Fibroblast of skin of left quadriceps (primary cell): ENCODE measurements at places on chromosomes 11 and 22.

- no peak for DNase-seq
Measured at GRCh38 chr11:120601536-120601935, 90.0 kb downstream of the GRIK4 start.

GRCh38 chr22:35054064-35054463, 11.9 kb upstream of the ISX start:
- DNase-seq: no peak

GRCh38 chr22:23591201-23591791, 11.2 kb upstream of the IGLL1 start:
- peak; percentile 5 for DNase-seq

- DNase-seq: no peak
Measured at GRCh38 chr11:67482275-67482826, 475 bp upstream of the AIP start.

DNA sequence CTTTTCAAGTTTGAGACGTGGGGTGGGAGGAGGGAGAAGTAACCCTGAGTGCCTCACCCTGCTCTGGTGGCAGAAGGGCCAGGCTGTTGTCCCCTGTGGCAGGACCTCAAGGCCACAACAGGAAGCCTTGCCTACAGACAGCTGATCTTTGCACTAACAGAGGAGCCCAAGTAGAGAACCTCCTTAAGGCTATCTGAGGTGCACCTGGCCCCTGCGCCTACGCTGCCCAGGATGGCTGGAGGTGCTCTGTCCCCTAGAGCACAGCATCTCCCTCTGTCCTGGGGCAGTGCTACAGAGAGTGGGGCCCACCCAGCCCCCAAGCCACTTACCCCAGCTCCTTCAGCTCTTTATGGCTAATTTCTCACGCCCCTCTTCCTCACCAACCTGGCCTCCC, 27.0 kb downstream of the MYO7A start:
- no peak for DNase-seq

DNA sequence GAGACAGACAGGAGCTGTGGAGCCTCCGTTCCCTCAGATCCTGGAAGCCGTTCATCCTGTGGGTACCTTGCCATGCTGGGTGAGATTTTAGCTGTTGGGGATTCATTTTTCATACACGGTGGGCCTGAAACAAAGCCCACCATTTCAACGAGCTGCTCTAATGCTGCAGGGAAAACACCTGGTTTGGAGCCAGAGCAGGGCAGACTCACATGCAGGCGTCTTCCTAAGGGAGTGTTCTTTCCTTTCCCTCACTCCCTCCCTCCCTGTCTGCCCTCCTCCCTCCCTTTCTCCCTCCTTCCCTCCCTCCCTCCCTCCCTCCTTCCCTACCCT, 52.5 kb downstream of the CD6 start:
- no peak for DNase-seq

DNA sequence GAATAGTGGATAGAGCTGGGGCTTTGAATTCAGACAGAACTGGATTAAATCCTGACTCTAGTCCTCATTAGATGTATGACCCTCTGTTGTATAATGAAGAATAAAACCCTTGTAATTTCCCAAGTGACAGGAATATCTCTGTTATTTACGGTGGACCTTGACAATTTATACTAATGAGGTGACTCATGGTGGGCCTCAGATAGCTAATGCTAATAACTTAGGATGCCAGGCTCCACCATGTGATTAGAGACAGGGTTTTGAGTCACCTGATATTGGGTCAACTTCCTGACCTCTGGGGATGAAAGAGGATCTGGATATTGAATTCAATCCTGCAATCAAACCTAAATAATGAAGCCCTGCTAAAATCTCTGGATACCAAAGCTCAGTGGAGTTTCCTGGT, 33.6 kb downstream of the OSBP start:
- DNase-seq: no peak
